ENCODE measurements at places on chromosomes 4 and X.

DNA sequence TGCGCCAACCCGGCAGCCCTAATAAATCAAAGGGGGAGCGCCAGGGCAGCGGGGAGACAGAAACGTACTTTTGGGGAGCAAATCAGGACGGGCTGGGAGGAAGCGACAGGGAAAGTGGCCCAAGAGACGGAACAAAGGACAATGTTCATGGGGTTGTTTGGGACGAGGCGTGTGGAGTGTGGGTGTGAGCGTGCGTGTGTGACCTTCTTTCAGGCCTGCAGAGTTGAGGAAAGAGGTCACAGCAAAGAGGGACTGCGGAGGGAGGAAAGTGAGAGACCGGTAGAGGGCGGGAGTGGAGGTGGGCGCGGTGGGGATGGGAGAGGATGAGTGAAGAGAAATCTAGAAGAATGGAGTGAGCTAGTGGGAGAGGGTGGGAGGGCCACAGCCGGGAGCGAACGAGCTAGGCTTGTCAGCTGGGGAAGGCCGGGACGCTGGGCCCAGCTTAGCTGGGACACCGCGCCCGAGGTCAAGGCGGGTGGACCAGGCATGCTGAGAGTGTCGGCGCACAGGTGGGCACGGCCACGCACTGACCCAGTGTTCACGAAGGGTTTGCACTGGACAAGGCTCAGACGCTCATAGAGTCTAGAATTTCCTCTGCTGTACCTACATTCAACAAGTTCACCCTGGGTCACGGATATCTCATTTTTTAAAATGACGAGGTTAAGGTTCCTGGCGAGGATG lies 14.7 kb upstream of the PITX2 start:
- no peak for DNase-seq

DNA sequence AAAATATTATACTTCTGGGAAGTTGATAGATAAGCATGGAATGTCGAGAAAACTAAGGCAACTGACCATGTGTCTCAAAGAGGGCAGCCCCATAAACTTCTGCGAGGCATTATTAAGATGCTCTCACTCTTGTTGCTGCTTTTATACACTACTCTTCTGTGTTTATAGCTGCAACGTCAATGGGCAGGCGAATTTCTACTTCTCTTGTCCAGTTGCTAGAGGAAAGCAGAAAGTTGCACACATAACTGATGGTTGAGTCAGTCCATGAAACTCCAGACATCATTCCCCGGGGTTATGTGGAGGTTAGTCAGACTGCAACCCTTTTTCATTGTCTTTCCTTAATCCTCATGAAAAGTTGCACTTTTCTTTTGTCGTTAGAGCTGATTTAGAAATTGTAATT lies 39.8 kb downstream of the VCX3B start:
- no peak for DNase-seq

DNA sequence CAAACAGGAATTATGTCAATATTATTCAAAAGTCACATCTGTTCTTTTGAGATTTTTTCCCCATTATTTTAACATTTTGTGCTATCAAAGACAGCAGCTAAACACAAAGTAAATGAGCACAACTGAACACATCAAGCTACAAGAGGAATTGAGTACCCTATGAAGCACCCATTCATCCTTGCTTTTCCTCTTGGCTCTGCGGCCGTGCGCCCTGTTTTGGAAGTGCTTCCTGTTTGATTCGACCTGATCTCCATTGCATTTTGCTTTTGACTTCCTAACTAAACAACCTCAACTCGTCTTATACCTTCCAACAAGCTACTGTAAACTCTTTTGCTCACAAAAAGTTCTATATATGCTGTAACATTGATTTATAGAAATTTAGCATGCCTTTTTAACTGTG lies 85.0 kb downstream of the SCFD2 start:
- no peak for DNase-seq

DNA sequence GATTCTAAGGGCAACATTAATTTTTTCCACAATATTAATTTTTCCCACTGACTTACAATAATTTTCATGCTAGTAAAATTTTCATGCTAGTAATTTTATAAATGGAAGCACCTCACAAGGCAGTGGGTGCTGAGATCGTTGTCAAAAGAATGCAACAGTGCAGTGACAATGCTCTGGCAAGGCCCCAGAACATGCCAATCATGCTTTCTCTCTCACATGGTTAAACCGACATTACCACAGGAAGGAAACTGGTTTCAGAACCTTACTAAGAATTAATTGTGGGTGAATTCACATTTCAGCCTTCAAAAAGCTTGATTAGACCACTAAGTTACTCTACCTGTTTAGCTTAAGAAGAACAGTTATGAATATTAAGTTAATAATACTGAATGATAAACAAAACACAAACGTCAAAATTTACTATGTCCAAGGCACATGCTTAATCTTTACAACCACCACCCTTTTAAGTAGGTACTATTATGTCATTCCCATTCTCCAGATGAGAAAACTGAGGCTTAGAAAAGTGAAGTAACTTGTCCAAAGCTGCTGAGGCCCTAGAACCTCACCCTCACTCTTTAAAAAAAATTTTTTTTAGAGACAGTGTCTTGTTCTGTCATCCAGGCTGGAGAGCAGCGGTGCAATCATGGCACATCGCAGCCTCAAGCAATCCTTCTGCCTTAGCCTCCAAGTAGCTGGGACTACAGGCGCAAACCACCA lies 10.0 kb upstream of the OPHN1 start:
- peak; percentile 22 for DNase-seq

- DNase-seq = no peak
These were observed 345.9 kb upstream of the NOCT start for GRCh38 chr4:138669479-138670315.

DNA sequence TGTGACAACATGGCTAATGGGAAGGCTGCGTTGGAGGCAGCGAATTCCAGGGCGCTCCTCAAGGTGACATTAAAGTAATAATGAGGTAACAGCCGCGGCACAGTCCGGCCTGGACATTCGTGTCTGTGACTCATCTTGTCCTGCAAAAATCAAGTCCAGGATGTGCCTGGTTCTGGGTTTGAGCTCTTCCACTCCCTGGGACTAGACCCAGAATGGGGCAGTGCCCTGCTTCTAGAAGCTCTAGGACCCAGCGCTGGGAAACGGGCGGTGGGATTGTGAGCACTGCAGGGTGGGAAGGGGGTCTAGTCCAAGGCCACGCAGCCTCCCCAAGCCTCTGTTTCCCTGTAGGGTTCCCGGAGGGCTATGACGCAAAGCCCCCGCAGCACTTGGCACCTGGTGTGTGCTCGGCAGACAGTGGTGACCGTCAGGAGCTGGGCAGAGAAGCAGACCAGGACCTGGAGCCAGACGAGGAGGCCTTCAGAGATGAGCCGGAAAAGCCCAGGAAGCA lies 34.9 kb downstream of the HMX1 start:
- no peak for DNase-seq

Data from CD4-positive, alpha-beta T cell treated with Interleukin-2 at 100 ng/mL for 4 hours (primary cell).